ENCODE measurements at places on chromosomes 2 and 18.

GRCh38 chr2:58702302-58702885 is 461.3 kb upstream of the FANCL start:
- no peak for DNase-seq

DNA sequence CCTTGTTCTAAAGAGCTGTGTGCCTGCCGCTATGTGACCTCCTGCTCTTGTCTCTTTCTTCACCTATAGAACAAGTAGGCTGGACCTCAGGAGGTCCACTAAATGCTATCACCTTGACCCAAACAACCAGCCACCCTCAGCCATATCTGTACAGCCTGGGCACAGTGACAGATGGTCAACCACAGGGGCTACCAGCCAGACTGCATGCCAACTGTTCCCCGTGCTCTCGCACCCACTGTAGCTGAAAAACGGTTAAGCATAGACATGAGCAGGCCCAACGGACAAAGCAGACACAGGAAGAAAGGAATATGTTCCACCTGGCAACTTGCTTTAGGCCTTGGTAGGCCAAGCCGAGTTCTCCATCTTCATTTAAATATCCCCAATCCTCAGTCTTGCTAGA is 43.2 kb upstream of the ACAA2 start:
- no peak for DNase-seq

GRCh38 chr2:152523091-152523490 is 188.1 kb downstream of the FMNL2 start:
- no peak for DNase-seq

GRCh38 chr2:111106706-111107105 is 14.0 kb upstream of the BCL2L11 start:
- no peak for DNase-seq

DNA sequence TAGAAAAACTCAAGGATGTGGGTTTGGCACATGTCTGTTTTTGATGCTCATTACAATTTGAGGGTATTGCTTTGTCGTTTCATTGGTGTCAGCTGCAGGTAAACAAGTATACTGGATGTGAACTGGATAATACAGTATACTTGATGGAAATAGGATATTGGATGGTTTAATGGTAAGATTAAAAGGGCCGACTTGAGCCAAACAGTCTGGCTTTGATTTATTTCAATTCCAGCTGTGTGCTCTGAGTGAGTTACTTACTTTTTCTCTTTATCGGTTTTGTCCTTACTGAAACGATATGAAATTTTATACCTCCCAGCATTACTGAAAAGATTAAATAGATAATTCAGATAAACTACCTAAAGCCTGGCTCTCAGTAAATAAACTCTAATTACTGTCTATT is 227.6 kb downstream of the ASXL3 start:
- DNase-seq = no peak

DNA sequence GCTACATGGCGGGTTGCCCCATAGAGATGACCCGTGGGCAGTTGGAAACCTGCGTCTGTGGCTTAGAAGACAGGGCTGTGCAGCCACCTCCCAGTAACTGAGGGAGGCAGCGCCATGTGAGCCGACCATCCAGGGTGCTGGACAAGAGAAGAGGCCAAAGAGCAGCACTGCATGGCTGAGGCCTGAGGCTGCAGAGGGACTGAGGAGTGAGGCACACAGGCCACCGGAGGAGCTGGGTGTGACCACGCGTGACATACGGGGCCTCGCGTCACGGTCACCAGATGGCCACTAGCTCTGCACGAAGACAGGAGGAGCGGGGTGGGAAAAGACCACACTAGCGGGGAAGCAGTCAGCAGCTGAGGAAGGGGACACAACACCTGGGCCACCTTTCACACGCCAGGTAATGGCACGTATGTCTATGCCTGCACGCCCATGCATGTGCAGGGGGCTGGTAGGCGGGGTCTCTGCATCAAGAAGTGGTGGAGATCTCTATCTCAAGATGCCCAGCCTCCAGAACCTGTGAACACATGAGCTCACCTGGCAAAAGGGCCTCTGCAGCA is 61.4 kb downstream of the NDUFA10 start:
- no peak for DNase-seq

DNA sequence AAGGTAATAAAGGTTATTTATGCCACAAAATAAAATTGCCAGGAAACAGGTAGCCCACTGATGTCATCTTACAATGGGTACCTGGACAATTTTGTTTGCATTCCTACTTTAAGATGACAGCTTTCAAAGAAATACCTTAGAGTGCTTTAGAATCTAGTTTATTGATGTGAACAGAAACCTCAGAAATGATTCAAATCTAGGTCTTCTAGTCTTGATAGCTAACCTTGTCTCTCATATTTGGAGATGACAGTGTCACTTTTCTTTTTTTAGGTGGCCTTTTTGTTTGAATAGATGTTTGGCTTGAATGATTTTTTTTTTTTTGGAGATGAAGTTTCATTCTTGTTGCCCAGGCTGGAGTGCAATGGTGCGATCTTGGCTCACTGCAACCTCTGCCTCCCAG is 69.1 kb downstream of the PIK3C3 start:
- no peak for DNase-seq

DNA sequence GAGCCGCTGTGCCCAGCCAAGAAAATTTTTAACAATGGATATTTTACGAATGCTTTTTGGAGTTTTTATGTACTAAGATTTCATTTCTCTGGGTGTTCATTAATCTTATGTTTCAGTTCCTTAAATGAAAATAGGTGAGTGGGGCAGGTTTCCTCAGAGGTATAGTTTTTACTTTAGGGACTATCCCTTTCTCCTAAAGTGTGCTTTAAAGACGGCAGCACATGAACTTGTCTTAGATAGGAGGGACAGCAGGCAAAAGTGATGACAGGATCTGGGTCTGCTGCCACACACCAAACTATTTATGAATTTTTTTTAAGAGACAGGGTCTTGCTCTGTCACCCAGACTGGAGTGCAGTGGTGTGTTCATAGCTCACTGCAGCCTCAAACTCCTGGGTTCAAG is 8.0 kb upstream of the REL start:
- DNase-seq = no peak

DNA sequence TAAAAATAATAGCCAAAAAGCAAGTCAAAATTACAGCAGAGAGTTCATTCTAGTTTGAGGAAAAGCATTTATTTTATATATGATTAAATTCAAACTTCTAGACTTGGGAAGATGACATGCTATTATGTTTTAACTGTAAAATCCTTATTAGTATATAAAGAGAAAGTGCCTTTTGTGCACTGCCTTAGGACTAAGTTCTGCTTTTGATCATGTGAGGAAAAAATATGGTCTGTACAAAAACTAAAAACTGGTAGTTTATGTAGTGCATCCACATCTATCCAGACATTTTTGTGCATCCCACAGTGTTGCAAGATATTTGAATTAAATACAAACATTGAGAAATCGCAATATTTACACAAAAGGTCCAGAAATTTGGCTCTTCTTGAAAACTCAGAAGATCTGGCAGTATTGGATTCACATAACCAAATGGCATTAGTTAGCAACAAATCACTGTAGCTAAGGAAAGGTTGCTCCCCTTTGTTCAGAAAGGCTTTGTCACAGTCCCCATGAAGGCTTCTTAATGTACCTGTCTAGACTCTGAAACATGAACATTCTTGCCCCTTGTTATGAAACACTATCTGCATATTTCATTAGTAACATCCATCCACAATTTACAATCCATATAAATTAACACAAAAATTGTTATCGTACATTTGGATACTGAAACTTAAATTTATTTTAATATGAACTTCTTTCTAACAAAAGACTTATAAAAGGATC is 2.2 kb downstream of the MMADHC start:
- no peak for DNase-seq

DNA sequence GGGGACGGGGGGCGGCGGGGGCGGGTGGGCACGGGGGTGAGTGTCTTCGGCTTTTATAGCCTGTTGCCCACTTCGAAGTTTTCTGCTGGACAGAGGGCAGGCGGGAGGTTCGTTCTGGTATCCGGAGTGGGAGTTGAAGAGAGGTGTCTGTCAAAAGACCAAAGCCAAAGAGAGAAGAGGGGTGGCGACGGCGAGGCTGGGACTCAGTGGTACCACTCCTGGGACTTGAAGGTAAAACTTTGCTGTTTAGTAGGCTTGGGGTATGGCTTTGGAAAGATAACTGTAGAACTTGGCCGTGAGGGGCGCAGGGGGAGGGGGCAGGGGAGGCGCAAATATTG is 215.8 kb upstream of the DTNA start:
- DNase-seq = no peak

- DNase-seq = no peak
Observed at GRCh38 chr18:68438983-68439382, 275.9 kb downstream of the TMX3 start.

- DNase-seq = no peak
Observed at GRCh38 chr2:222993920-222994650, 57.9 kb upstream of the KCNE4 start.

- DNase-seq = no peak
Observed at GRCh38 chr2:208375491-208376068, 31.0 kb upstream of the PTH2R start.

GRCh38 chr2:37180640-37181039 is 7.8 kb downstream of the SULT6B1 start:
- no peak for DNase-seq

GRCh38 chr18:36448384-36449290 is 151.1 kb downstream of the FHOD3 start:
- DNase-seq = no peak

DNA sequence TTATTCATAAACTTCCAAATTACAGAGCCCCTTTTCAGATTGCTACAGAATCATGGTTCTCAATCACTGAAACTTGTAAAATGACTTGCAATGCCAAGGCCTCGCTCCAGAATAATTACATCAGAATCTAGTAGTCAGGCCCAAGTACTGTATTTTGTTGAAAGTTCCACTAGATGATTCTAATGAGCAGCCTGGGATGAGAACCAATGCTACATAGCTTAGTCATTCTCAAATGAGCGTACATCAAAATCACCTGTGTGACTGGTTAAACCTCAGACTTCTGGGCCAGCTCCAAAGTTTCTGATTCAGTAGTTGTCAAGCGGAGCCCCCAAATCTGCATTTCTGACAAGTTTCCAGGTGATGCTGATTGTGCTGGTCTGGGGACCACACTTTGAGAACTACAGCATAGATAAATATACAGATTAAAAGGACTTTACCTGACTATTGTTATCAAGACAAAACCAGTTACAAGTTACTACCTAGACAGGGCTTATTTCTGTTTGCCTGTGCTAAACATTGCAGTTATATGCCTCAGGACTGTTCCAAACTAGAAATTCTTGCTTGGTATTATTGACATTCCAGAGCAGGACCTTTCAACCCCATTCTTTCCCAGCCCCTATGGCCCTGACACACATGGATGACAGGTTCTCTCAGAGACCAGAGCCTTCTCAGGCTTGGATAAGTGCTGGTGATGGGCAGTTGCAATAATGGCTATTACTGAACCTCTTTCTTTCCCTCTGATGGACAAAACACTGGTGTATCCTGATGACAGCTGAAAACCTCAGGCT is 83.1 kb downstream of the UPP2 start:
- DNase-seq = no peak

DNA sequence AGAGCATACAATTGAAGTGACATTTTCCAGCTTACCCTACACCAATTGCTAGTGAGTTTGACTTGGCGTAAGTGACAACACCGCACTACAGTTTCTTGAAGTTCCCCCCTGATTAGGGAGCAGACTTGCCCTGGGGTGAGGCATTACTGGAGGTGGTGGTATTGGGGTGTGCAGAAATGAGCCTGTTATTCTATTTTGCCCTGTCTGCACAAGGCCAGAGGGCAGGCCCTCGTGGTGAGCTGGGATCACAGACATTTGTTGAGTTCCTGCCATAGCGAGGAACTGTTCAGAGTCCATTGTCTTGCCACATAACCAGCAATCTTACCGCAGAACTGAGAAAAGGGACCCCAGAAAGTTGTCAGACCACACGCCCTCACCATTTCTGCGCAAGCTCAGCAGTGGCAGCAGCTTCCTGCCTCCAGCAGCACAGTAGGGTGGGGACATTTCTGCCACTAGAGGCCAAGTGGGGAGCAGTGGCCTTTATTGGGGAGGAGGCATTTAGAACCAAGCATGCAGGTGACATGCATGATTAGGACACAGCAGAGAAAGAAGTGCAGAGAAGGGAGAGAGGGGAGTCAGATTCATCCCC is 103.6 kb upstream of the BCL2L11 start:
- DNase-seq = no peak

DNA sequence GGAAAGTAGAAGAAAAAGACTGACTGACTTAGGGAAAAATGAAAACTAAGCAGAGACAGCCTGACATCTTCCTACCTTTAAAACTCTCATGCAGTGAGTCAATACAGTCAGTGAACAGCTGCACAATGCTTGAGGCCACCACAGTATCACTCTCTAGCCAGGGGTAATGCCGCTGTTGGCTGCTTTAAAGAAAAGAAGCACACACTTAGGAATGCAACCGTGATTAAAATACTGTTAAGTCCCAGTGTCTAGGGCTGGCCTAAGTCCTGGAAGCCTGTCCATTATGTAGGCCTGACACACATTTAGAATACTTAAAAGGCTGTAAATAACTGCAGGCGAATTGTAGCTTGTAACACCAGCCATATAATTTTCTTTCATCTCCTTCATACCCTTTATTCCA is 50.7 kb downstream of the SIGLEC15 start:
- DNase-seq = no peak

GRCh38 chr2:122808286-122808969 is 1053.0 kb downstream of the TSN start:
- DNase-seq = no peak

GRCh38 chr2:99957332-99958133 is 184.9 kb downstream of the AFF3 start:
- DNase-seq = no peak

DNA sequence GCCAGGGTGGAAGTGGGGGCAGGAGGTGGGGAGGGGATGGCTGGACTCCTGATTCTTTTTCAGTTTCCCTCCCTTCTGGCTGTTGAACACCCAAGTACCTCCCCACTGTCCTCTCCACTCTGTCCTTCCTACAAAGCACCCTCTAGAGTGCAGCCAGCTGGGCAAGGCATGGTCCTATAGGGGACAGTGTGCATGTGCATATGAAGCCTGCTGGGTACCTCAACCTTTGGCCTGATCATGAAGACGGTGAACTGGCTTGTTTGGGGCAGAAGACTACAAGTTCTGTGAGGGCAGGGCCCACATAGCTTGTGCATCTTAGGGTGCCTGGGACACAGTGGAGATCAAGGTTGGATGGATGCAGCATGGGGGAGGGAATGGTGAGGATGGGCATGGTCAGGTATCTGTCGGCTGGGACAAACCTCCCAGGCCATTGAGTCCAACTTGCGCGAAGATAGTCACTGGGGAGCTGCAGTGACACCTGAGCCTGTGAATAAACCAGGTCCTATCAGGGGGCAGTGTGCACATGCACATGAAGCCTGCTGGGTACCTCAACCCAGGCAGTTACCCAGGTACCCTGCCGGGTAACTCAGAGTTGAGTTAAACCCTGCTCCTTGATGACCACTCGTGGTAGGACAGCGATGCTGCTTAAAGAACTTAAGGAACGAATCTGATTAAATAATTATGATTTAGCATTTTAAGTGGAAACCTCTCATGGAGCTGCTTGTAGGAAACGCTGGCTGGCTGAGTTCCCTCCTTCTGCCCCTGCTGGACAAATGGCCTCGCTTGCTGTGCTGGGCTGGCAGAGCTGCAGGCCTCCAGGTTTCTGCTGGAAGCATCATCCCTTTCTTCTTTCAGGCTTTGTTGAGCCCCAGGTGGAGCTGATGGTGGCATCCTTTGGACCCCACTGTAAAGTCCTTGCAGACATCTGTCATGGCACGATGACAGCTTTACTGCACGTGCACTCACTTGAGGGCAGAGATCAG is 84.0 kb downstream of the POLR1A start:
- DNase-seq = no peak
